GM18507 (cell line): ENCODE measurements at places on chromosomes 16 and 17.

DNA sequence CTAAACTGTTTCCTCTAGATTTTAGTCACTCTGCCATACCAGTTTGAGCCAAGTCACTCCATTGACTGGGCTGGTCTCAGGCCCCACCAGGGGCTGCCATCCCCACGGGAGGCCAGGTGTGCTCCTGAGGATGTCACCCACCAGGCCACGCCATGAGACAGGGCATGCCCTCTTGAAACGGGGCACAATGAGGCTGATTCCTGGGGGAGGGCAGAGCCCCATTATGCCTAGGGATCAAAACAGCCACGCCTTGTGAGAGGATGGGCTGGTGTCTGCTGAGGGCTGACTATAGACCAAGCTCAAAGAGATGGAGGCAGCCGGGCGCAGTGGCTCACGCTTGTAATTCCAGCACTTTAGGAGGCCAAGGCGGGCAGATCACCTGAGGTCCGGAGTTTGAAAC is 21.5 kb downstream of the GINS2 start:
- no peak for DNase-seq

GRCh38 chr17:33046361-33047255 is 55.0 kb downstream of the SPACA3 start:
- DNase-seq = no peak

- peak; percentile 38 for DNase-seq
Observed at GRCh38 chr16:10266809-10267208, 84.6 kb upstream of the GRIN2A start.

DNA sequence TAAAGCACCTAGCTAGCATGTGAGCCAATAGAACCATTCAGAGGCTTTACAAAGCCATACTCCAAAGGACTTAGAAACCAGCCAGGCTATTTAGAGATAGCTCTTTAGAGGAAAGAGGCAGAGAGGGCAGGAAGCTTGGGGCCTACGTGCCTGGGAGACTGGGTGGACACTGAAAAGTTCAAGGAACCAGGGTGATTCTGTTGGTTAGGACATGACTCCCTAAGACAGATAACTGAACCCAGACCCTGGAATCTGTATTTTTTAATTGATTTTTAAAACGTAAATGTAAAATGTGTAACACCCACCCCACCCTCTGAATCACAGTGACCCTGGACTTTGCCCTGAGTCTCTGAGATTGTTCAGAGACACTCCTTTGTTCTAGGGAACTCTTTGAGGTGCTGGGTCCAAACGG is 16.1 kb upstream of the GNA13 start:
- no peak for DNase-seq

DNA sequence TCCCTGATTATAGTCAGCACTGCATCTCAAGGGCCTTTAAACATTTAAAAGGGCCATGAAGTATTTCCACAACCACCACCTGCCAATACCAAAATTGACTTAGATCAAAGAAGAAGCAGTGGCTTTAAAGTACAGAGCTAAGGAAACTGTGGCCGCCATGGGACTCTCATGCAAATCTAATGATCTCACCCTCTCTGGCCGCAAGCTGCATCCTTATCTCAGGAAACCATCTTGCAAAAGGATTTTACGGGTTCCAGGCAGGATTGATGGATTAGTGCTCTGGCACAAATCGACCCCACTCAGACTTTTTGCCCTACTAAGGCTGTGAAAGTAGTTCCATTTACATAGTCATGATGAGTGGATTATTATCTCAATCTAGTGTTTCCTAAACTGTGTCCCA is 22.6 kb downstream of the CDRT4 start:
- no peak for DNase-seq

- DNase-seq = no peak
Observed at GRCh38 chr17:49312722-49313121, 49.3 kb downstream of the ZNF652 start.

GRCh38 chr16:240559-240958 is 5.9 kb downstream of the FAM234A start:
- no peak for DNase-seq

GRCh38 chr17:56110463-56111135 is 42.7 kb upstream of the ANKFN1 start:
- no peak for DNase-seq

- no peak for DNase-seq
Observed at GRCh38 chr16:24999088-24999670, 16.0 kb downstream of the ARHGAP17 start.

DNA sequence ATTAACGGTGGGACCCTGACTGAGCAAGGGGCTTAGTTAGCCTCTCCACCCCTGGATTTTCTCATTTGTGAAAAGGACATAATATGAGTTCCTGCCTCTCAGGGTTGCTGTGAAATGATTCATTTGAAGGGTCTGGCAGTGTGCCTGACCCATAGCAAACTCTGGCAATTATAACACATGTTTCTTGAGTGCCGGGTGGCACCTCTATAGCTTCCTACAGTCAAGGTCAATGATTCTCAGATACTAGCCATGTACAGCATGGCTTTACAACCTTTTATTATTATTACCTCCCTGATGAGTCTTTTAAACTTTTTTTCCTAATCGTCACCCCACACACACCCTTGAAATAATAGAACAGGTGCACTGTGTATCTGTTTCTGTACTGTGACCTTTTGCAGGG is 42.1 kb downstream of the TMEM114 start:
- DNase-seq = no peak

DNA sequence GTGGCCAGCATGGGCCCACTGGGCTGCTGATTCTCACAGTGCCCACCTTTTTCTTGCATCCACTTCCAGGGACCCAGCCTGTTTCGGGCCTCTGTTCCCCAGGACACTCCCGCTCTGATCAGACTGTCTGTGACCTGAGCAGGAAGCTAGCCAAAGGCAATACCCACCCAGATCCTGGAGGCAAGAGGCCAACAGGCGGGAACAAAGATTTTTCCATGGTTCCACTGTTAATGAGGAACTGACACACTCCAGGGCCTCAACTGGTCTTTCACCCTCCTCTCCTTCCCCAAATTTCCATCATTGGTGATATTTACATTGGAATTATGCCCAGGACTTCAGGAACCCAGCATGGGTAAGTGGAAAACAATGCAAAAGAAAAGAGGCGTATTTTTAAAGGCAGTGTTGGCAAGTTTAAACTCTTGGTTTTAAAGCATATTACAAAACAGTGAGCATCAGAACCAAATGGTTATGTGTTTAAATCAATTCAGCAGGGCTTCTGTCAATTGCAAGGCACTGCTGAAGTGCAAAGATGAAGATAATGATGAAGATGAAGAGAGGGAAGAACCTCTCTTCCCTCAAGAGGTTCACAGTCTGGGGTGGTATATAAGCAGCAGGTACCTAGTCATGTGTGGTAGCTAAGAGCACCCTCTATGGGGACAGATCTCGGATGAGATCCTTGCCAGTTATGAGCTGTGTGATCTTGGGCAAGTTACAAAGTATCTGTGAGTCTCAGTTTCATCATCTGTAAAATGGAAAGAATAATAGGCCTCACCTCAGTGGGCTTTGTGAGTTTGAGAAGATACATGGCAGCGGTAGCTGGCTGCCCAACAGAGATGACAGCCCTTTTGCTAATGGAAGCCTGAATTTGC is 14.4 kb upstream of the ATP2A3 start:
- DNase-seq = no peak

GRCh38 chr17:50688245-50688644 is 19.5 kb downstream of the ANKRD40 start:
- no peak for DNase-seq

DNA sequence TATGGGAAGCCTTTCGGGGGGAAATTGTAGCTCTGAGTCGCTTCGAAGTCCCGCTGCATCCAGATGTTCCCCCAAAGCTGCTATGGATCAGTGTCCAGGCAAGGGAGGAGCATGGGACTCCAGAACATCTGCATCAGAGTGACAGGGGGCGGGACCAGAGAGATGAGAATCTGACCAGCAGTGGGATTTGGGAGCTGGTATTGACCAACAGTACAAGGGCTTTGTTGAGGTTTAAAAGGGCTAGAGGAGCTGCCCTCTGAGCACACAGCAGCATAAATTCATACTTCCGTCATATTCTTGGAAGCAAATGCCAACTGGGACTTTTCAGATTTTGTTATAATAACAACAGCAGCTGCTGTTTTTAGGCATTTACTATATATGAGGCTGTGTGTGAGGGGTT is 10.6 kb downstream of the RBFOX1 start:
- no peak for DNase-seq

DNA sequence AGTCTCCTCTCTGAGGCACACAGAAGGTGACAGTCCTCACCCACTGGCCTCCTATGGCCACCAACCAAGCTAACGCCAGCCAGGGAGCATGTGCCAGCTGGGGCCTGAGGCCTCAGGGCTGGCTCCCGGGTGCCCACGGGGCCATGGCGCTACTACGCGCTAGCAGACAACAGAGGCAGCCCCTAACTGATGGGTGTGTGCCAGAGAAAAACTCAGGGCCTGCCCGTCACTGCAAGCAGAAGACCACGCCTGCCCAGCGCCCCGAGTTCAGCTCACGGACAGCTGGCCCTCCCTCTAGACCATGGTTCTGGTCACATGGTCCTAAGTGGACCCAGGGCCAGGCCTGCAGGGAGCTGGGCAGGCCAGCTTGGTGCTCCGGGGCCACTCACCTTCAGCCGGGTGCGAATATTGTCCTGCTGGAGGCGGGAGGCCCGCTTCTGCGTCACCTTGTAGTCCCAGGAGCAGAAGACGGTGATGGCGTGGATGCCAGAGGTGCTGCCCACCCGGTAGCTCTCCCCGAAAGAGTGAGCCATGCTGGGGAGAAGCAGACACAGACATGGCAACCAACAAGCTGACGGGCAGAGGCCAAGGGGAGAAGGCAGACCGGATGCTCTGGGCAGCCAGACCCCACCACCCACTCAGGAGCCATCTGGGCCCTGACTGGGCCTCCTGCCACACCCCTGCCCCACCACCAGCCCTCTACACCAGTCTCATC is 6.2 kb downstream of the TMC6 start:
- DNase-seq = no peak

- DNase-seq = no peak
Observed at GRCh38 chr16:53821957-53822625, 118.1 kb downstream of the FTO start.

DNA sequence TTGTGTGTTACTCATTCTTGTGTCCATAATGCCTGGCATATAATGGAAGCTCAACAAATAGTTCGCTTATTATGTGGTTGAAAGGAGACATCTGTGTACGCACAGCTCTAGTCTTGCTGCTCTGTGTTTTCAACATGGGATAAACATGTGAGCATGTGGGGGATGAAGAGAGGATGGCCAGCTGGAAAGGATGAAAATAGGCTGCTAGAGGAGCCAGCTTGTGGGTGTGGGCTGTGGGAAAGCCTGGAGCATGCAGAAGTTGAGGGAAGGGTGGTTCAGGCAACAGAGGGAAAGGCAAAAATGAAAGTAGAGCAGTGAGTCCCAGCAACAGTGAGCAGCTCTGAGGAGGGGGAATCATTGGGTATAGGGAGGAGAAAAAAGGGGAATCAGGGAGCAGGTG is 324.6 kb upstream of the CDH11 start:
- no peak for DNase-seq

- no peak for DNase-seq
Observed at GRCh38 chr17:27733773-27734172, 66.6 kb downstream of the NOS2 start.

DNA sequence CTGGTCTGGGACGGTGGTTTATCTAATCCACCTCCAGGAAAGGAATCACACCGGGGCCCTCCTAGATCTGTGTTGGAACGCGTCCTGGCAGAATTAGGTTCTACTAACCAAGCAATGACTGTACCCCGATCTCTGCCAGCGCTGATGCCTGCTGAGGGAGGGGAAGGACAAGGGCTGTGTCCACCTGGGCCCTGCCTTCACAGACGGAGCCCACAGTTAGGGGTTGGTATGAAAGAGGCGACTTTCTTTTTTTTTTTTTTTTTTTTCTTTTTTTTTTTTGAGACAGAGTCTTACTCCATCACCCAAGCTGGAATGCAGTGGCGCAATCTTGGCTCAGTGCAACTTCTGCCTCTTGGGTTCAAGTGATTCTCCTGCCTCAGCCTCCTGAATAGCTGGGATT is 9.9 kb upstream of the KRT19 start:
- DNase-seq = no peak

DNA sequence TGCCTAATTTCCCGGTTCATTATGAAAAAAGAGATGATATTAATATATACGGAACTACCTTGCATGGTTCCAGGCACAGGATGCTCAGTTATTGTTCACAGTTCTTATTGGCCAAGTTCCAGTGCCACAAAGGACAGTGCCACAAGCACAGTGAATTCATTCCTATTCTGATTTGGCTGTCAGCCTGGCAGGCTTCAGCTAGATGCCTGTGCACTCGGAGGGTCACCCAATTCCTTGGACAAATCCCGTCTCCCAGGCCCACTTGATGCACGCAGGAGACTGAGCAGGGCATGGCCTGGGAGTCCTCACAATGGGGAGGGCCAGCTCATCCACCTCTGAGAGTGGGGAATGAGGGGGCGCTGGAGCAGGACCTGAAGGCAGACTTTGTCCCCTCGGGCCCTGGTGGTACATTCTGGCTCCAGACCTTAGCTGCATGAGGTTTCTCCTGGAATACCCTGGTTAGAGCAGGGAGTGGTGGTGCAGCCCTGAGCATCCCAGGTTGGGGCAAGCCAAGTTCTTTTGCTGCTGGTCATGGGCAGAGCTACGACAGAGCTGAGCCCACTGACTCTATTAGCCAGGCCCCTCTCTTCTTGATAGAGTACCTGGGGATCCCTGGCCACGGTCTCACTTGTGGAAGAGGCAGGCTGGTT is 41.4 kb downstream of the MIS12 start:
- DNase-seq = no peak

DNA sequence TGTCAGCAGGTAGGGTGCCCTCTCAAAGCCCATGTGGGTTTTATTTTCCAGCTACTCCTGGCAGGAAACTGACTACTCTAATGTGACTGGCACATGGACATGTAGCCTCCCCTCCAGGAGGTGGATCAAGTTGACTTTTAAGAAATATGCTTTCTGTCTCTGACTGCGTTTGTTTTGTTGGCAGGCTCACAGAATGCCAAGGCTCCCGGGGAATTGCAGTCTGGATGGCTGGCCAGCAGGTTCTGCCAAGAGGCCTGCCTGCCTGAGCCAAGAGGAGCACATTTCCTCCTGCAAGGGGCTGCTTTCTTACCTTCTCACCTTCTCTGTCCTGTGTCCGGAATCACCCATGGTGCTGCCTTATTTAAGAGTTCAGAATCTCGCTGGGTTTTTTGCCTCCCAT is 217.3 kb upstream of the ERCC4 start:
- no peak for DNase-seq

DNA sequence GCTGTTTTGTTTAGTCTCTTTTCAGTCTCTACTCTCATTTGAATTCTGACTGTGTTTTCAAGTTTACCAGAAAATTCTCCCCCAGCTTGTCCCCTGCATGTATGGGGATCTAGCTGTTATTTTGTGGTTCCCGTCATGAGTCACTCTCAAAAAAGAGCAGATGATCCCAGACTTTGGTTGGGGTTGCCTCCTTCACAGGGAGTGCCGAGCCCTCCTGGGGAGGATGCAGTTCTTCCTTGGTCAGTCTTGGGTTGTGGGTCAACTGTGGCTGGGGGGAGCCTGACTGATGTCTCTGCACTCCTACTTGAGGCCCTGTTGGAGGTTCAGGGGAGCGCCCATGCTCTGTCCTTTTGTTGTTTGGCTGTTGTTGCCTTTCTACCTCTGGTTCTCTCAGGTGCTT is 37.7 kb downstream of the EPN2 start:
- DNase-seq = no peak
